Substantia nigra (tissue), 51 donors: ENCODE measurements at places on chromosomes 1 and 21.

- DNase-seq = no peak
Observed at GRCh38 chr1:92043621-92044020, 13.8 kb downstream of the EPHX4 start.

DNA sequence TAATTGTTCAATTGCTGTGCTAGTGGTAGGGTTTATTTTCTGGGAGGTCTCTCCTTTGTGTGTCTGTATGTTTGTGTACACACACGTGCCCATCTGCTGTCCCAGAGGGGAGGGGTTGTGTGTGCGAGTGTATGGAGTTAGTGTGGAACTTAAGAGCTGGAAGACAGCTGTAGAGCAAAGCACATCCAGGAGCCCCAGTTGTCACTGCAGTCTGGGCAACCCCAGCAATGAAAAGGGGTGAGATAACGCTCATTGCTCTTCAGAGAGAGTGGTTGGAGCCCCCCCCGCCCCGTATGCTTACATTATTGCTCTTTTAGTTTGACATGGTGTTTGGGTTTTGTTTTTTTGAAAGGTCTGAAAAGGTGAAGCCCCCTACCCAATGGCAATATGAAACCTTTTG is 36.9 kb downstream of the NCF2 start:
- DNase-seq = no peak

GRCh38 chr21:17802572-17802971 is 16.6 kb downstream of the C21orf91 start:
- DNase-seq = no peak

GRCh38 chr1:7299994-7300393 is 471.1 kb upstream of the VAMP3 start:
- DNase-seq = no peak

DNA sequence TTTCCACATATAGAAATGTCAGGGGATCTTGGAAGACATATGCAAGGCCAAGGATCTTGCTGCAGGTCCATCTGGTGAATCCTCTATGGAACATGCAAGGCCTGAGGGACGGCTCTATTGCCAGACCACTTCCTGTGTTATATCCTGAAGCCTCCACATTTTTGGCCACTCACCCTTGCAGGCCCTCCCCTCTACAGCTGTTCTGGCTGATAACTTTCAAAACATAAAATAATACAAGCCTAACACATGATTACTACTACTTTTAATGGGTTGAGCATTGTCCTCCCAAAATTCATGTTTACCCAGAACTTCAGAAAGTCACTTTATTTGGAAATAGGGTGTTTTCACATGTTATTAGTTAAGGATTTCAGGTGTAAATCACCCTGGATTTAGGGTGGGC is 18.5 kb upstream of the LYPLAL1 start:
- no peak for DNase-seq

GRCh38 chr1:18473195-18473815 is 7.4 kb upstream of the KLHDC7A start:
- DNase-seq = no peak

- no peak for DNase-seq
Observed at GRCh38 chr1:84721152-84721551, 30.9 kb upstream of the SSX2IP start.

DNA sequence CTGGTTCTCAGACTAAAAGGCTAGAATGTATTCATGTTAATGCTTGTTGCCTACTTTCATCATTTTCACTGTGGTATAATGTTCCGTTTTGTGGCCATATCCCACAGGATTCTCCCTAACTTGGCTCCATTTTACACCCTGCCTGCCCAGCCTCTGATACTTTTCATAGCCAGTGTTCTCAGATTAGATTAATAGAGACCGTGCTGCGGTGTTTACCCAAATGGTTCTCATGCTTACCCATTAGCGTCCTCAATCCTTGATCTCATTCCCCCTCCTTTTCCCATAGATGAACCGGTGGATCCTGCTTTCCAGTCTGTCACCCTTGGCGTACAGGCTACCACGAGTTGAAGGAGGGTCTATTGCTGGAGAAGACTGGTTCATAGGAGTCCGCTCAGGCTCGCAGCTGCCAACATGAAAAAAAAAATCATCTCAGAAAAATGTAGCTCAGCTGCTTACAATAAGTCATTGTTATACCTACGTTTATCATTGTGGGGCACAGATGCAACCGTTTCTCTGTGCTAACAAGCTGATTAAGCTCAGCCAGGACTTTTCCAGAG is 78.7 kb downstream of the SETD4 start:
- no peak for DNase-seq

DNA sequence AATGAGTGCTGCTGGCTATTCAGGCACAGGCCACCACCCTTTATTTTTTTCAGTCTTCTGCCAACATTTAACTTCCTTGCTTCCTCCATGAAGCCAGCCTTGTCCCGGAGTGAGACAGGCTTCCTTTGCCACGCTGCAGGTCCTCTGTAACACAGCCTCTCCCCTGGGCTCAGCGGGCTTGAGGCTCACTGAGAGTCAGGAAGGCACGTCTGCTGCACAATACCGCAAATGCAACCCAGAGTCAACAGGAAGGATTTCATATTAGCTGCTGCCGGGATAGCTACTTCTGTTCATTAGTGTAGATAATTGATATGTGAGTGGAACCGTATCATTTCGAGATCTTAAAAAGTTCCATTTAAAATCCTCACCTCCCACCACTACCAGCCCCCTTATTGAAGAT is 22.5 kb downstream of the MYOG start:
- no peak for DNase-seq

- no peak for DNase-seq
Observed at GRCh38 chr1:2840036-2840809, 38.7 kb upstream of the TTC34 start.

GRCh38 chr1:203915811-203916210 is 54.4 kb downstream of the SNRPE start:
- no peak for DNase-seq

GRCh38 chr1:77412069-77412819 is 130.4 kb downstream of the AK5 start:
- no peak for DNase-seq

DNA sequence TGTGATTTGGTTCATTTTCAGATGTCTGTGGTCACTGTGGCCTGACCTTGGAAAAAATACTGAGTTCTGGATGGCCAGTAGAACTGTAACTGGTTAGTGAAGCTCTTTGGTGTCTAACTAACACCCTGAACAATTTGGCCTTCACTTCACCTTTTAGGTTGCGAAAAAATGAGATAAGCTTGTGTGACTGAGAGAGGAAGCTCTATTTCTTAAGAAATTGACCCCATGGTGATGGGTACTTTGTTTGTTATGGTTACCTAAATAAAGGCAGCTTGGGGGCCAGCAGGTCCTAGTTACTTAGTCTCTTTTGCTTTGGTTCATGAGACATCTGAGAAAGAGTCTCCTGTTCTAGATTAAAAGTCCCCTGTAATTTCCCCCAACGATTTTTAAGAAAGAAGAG is 181.6 kb downstream of the ZNF326 start:
- DNase-seq = no peak

- DNase-seq = no peak
Observed at GRCh38 chr1:204327359-204327758, 32.4 kb downstream of the PLEKHA6 start.

- DNase-seq = no peak
Observed at GRCh38 chr1:43980255-43981134, 1.5 kb downstream of the B4GALT2 start.

GRCh38 chr1:227885135-227885647 is 62.5 kb downstream of the WNT9A start:
- no peak for DNase-seq

DNA sequence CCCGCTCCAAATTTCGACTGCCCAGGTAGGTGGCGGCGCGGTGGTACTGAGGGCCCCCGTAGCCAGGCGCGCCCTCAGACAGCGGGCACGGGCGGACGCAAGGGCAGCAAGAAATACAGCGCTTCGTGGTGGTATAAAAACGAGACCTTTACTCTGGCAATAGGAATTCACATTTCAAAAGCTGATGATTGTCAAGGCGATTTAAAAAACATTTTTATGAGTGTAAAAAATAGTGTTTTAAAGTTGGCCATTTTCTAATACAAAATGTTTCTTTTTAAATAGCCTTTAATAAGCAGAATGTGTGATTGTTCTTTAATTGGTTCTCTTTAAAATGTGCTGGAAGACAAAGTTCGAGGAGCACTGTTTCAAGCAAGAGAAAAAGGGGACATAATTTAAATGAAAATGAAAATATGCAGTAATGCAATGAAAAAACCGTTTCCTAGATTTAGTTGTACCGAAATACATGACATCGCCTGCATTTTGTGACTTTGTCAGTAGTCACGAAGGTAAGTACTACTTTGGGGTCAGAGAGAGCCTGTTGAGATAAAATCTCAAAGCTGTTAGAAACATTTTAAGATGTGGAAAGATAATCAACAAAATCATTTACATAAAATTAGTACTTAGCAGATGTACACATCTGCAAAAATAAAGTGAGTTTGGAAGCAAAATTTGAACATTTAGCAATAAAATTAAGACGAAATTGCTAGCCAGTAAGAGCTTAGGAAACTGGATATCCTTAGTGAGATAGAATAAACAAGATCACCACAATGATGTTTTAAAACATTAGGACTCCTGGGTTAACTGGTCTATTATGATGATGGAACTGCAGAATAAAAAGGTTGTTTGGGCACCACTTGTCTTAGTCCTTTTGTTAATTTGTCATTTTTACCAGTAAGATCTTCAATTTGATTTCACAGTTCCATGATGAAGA is 1.1 kb upstream of the PSMG1 start:
- DNase-seq = no peak

DNA sequence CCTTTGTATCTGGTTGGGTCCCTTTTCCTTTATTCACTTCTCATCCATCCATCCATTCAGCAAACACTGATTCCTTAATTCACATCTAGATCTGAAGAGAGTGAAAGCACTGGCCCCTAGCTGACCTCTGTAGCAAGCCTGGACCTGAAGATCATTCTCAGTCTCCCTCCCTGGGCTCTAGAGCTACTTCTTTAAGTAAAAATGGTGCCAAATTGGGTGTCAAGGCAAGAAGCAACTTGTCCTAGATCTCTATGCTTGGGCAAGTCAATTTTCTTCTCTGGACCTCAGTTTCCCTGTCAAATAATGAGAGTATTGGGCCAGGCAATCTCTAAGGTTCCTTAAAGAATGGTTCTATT is 36.1 kb downstream of the PLXNA2 start:
- DNase-seq = no peak

DNA sequence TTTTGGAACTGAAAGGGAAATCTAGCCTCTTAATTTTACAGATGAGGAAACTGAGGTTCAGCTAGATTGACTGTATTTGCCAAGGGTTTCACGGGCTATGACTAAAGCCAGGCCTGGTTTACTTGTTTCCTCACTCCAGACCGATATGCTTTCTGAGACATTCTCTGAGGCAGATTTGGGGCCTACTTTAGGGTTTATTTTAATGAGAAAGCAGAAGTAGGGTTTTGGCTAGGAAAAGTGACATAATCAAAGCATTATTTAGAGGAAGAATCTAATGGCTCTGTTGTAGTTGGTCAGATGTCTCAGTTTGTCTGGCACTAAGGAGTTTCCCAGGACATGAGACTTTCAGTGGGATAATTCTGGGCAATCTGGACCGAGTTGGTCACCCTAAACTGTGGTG is 1.5 kb upstream of the RPTN start:
- no peak for DNase-seq

DNA sequence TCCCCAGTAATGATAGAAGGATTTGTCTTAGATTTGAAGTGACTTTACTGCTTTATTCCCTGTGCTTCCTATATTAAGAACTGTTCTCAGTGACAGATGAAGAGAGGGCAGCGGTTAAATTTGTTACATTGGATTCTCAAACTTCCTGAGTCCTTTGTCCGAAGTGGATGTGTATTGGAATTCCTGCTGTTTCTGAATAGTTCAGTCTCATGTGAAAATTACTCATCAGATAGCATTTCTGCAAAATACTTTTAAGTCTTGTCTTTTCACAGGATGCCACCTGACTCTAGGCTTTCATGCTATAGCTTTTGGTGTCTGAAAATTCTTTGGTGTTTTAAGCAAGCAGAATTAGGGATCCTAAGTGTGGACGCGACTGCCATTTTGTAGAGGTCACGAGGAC is 83.6 kb downstream of the PRDM2 start:
- no peak for DNase-seq

GRCh38 chr1:51859333-51859732 is 19.2 kb downstream of the NRDC start:
- DNase-seq = no peak
